DMS153 (cell line): ENCODE measurements at places on chromosomes 11 and 22.

- DNase-seq, result peak; percentile 28
These were observed 208.8 kb downstream of the TBC1D22A start for GRCh38 chr22:46971099-46971763.

DNA sequence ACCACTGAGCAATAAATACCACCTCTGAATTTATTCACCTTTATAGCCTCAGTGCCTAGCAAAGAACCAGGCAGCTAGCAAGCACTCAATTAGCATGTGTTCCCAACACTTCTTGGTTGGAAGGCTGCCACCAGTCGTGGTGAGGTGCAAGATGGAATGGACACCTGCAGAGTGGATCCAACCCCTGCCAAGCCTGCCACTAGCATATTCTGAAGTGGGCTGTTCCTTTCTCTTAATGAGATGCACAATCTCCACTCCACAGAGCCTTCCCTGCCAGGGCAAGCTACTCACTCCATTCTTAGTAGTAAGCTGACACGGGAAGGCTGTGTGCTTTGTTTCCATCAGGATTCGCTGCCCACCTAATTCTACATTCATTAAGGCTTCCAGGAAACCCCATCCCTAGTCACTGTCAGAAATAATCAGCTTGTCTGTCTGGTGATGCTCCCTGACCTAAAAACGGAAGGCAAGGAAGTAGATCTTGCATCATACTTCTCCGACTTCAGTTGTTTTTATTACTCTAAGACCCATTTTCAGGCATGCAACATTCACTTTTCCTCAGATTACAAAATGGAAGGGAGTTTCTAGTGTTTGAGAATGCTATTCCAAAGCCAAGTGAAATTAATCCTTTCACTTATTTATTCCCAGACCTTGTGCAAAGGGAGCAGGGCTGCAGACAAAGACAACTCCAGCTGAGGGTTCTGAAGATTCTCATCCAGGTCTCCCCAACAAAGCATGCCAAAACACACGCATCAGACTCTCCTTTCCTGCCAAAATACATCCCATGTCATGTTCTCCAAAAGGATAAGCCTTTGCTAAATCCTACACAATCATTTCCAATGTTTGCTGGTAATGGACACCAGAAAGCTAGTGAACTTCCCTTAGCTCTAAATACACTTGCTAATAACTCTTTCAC lies 128.0 kb downstream of the TENM4 start:
- DNase-seq, result peak; percentile 78

DNA sequence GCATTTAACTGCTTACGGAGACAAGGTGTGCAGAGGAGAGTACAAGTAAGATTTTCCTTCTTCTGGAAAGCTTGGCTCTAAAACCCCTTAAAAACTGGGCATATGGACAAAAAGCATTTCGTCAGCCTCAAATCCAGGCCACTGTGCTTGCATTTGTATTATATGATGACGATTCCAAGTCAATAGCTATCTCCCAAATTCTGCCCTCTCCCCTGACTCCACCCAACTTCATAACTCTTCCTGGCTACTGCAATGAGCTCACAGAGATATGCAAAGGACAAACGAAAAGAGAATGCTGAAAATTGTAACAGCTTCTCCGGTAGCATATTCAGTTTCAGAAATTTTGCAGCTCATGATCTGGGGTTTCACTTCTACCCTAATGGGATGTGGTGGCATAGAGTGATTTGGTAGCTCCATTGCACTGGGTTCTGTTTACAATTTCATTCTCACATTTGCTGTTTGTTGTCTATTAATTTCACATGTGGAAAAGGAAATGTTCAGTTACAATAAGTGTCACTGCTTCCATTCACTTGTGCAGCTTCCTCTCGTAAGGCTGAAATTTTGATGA lies 45.6 kb upstream of the CHRM4 start:
- DNase-seq, result no peak

DNA sequence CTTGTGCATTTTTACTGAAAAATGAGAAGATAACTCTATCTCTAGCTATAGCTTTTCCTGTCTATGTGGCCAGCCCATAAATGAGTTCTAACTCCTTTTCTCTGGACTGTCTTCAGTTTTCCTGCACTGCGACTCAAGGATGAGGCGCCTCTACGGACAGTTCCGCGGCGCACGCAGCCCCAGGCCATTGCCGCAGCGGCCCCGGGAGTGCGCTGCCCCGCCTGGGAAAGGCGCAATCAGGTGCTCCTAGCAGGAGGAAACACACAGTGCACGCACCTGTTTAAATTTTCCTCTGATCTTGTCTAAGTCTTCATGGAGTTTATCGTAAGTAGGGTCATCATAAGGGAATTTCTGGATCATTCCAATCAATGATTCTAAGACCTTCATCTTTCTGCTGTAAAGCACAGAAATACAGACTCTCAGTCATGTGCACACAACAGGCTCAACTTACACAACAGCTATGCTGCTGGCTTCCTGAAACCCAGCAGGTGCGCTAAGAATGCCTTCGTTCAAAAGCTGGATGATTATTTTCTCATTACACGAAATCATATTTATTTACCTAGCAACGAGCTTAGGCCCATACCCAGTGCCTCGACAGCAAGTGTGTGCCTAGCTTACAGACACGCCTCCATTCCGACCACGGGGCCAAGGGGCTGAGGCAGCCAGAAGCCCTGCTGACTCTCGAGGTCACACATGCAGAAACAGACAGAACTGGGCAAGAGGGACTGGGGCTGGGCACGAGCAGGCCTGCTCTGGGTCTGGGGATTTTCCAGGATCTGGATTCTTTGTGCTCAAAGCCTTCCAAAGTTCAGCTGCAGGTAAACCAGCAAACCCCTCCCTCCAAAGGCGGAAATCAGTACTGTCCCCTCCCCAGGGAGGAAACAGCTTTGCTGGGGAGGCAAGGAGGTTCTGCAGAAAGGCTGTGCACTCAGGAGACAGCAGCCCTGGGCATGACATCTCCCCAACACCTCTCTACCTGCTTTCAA lies 7.2 kb downstream of the LTO1 start:
- DNase-seq, result no peak

DNA sequence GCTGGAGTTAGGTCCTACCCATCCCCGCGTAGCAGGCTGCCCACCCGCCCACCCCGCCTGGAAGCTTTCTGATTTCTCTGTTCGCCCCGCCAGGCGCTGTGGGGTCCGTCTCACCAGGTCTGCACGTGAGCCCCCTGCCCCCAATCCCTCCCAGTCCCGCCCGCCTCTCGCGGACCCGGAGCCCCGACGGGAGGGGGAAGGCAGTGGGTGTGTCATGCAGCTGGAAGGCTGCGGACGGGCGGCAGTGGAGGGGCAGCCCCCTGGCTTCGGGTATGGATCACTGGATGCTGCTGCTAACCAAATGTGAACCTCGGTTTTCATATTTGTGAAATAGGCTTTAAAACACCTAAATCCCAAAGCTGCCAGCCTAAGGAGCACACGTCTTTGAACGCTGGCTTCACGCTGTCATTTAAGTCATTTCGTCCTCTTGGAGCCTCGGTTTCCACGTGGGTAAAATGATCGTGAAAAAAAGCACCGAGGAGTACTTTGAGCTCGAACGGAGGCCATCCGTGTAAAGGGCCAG lies 568 bp upstream of the BIK start:
- DNase-seq, result no peak

DNA sequence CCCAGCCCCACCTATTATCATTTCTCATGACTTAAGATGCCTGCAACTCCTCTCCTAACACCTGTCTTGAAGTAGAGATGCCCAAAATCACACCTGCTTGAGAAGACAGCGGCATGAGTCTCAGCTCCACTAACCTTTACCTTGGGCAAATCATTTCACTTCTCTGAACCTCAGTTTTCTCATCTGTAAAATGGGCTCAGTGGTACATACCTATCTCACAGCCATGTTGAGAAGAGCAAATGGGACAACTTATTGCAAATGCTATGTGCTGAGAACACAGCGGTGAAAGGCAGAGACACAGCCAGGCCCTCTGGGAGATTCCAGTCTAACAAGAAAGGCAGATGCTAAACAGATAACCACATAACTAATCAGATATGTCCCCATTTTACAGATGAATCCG lies 7.8 kb downstream of the TST start:
- DNase-seq, result no peak

GRCh38 chr22:49953027-49953679 lies 7.4 kb upstream of the PIM3 start:
- DNase-seq, result peak; percentile 7

- DNase-seq, result no peak
These were observed 77.1 kb upstream of the IGLL5 start for GRCh38 chr22:22810471-22810870.

DNA sequence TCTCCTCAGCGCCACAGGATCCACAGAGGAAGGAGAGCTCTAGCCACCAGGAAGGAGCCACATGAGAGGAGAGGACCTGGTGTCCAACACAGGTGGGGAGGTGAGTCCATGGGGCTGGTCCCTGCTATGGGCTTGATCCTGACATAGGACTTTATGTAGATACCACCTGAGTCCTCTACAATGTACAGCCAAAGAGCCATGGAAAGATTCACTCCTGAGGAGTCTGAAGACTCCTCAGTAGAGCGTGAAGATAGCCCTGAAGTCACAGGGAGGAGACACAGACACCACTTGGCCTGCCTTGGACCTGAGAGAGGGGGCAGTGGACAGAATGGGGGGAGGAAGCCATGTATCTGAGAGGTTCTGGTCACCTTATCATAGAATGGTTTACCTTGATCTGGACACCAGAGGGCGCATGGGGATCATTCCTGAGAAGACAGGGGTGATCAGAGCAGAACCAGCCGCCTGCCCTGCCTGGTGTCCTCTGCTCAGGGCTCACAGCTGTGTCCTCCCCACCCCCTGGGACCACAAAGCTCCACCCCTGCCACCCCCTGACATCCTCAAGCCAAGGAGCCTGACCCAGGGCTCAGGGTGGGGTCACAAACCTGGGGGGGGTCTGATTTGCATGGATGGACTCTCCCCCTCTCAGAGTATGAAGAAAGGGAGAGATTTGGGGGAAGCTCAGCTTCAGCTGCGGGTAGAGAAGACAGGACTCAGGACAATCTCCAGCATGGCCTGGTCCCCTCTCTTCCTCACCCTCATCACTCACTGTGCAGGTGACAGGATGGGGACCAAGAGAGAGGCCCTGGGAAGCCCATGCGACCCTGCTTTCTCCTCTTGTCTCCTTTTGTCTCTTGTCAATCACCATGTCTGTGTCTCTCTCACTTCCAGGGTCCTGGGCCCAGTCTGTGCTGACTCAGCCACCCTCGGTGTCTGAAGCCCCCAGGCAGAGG lies 77.0 kb downstream of the ZNF280B start:
- no peak for DNase-seq

DNA sequence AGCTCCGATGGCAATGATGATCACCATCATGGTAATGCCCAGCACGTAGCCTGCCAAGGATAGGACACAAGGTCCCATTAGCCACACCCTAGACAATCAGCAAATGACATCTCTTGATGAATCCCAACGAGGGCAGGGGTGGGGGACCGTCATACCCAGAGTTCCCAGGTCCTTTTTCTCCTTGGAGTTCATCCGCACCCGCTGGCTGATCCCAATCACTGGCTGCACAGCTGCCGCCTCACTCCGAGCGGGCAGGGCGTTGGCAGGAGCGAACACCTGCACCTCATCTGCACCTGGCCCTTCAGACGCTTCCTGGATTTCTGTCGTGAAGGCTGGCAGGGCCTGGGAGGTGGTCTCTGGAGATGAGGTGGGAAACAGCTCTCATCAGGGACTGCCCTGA lies 2.9 kb downstream of the PIK3IP1 start:
- peak; percentile 74 for DNase-seq

- peak; percentile 6 for DNase-seq
These were observed 31.7 kb downstream of the FAM181B start for GRCh38 chr11:82701847-82702520.

GRCh38 chr11:116422556-116422955 lies 350.2 kb downstream of the BUD13 start:
- DNase-seq, result no peak
